ENCODE measurements at places on chromosomes 12 and 14.

DNA sequence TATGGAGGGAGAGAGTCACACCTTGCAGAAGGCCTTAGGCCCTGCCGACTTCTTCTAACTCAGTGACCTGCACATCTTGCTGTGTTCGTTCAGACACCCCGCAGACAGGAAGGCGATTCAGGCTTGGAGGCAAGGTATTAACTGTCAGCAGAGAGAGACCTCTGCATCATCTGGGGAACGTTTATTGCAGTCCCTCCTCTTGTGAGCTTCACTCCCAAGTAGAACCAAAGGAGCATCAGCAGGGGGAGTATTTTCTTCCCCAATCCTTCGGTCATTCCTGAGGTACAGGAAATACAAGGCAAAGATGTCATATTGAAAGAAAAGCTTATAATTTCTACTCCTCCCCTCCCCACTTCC lies 217.9 kb downstream of the CRADD start:
- no peak for DNase-seq

DNA sequence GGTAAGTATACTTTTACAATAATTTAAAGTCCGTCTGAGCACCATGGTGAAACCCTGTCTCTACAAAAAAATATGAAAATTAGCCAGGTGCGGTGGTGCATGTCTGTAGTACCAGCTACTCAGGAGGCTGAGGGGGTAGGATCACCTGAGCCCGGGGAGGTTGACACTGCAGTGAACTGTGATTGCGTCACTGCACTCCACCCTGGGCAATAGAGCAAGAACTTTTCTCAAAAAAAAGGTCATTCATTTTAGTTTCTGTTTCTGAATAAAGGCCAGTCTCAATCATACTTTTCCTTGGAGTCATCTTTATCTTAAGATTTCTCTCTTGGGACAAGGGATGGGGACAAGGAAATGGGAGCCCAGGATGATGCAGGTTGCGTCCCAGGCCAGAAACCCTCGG lies 12.9 kb downstream of the ANKRD13A start:
- DNase-seq = no peak

- no peak for DNase-seq
These were observed 122.3 kb downstream of the EML1 start for GRCh38 chr14:99915305-99916090.

DNA sequence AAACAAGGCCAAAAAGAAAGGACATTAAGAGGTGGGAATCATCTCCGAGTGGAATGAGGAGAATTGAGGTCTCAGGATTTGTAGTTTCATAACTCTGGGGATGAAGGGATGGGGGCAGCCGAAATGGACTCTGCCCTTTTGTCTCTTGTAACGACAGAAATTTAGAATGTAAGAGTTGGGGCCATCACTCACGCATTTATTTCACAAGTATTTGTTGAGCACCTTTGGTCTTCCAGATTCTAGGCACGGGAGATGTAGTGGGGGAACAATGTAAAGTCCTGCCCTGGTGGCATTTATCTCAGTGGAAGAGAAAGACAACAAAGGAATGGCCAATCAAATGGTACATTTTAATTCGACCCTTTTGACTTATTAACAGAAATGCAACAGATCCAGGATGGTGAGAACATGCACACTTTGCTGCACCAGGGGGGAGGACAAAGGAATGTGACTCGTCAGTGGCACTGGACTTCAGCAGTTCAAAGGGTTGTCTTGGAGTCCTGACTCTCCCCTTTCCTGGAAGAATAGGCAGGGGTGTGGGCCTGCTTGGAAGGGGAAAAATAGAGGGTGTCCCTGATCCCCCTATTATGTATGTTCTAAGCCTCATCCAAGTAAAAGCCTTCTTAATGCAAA lies 102.0 kb downstream of the TMEM30B start:
- DNase-seq = no peak

GRCh38 chr12:118193958-118194357 lies 58.0 kb downstream of the PEBP1 start:
- DNase-seq = no peak

DNA sequence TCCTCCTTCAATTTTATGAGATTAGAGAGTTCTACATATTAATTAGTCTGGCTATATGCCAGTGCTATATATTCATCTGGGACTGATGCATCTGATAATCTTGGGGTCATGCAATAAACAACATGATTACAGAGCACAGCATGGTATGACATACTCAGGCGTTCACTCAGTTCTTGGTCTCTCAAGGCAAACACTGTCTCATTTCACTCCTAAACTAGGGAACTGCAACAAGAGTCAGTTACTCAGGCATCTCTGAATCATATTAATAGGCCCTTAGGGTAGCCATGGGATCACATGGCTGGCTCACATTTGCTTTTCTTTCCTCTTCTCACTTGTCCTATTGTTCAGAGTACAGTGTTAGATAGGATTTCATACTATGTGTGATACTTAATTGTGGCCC lies 91.8 kb upstream of the TMEM260 start:
- DNase-seq = no peak

GRCh38 chr14:59274991-59275391 lies 86.5 kb downstream of the DAAM1 start:
- no peak for DNase-seq

- DNase-seq = no peak
These were observed 115.4 kb upstream of the MYL2 start for GRCh38 chr12:111035578-111036301.

- DNase-seq = no peak
These were observed 2.5 kb downstream of the CD163 start for GRCh38 chr12:7501031-7501588.

DNA sequence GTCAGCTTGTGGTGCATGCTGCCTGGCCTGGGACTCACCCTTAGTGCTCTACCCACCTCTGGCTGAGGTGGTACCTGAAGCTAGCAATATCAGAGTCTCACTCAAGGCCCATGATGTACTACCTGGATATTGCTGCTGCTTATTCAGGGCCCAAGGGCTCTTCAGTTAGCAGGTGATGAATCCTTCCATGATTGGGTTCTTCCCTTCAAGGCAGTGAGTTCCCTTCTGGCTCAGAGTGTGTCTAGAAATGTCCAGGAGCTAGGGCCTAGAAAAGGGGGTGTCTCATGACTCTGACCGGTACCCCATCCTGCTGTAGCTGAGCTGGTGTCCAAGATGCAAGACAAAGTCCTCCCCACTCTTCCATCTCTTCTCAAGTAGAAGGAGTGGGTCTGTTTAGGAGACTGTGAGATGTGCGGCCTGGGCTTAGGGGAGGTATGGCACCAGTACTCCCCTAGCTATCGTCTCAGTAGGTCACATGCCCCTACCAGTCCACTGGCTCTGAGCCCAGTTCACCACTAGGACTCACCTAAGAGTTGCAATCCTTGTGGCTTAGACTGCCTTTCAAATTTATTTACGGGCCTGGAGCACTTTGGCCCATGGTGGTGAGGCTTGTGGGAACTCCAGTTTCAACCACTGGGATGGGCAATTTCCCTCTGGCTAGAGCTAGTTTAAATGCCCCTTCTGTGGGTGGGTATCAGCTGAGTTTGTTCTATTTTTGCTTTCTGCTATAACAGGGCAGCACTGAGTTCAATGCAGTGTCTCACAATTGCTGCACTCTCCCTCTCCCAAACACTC lies 12.2 kb downstream of the PRORP start:
- no peak for DNase-seq

All from right hindlimb (tissue), 1 donor.